ENCODE measurements at places on chromosomes 6 and 20.

GRCh38 chr6:154227862-154228520, 128.6 kb downstream of the IPCEF1 start:
- DNase-seq, result no peak

DNA sequence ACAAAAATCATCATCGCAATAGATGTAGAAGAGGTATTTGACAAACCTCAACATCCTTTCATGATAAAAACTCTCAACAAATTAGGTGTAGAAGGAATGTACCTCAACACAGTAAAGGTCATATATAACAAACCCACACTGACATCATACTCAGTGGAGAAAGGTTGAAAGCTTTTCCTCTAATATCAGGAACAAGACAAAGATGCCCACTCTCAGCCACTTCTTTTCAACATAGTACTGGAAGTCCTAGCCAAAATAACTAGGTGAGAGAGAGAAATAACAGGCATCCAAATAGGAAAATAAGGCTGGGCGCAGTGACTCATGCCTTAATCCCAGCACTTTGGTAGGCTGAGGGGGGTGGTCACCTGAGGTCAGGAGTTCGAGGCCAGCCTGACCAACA, 95.8 kb downstream of the ZDHHC14 start:
- no peak for DNase-seq

DNA sequence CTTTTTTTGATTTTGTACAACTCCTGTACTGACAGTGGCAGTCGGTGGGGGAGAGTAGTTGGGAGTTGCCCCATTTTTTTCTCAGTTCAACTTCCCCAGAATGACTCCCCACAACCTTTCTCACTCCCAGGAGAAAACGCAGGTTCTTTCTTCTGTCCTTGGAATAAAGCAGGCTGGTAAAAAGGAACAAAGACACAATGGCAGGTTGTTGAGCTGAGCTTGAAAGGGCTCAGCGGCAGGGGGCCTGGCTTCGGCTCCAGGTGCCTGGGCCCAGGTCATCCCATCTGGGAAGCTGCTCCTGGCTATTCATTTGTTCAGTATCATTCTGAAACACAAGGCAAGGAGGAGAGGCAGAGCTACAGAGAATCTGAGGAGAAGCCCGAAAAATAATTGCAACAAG, 46.2 kb downstream of the PROKR2 start:
- no peak for DNase-seq

- DNase-seq, result no peak
These were observed 802.3 kb downstream of the QKI start for GRCh38 chr6:164216839-164217238.

DNA sequence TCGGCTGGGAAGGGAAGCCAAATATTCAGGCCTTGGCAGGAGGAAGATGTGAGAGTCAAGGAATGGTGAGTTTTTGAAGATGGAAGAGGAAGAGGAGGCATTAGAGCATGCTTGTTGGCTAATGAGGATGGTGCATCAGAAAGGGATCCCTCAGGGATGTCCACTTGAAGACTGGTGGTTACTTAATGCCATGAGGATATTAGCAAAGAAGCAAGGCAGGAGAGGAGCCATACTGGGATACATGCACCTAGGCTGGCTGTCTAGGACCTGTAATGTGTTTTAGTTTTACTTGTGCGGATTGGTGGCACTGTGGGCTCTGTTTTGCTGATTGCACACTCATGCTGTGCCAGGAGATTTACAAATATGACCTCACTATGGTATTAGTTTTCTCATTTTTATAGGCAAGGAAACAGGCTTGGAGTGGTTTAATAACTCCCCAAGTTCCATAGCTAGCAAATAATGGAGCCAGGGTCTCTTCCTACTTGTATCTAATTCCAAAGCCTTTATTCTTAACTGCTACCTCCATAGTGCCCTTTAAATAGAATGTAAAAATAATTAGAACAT, 37.8 kb downstream of the NCOA7 start:
- DNase-seq, result no peak

GRCh38 chr20:46934746-46935287, 40.2 kb downstream of the EYA2 start:
- DNase-seq, result no peak

- no peak for DNase-seq
These were observed 55.6 kb downstream of the ZNF292 start for GRCh38 chr6:87210979-87211378.

DNA sequence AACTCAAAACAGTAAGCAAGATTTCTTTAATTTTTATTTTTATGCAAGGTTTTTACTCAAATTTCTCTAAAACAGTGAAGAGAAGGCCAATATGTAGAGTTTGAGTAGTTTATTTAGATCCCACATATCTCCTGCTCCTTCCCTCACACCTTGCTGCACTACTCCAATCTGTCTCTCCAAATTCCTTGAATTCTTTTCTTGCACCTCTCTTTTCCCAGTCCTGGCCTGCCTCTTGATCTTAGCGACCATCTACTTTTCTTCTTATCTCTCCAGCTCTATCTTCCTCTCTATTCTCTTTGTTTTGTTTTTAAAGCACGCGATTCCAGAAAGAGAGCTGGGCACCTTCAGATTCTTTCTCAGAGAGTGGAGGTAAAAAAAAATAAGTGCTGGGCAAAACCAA, 86.7 kb upstream of the KCNQ5 start:
- DNase-seq, result no peak

- DNase-seq, result no peak
These were observed 29.7 kb upstream of the GNRH2 start for GRCh38 chr20:3013771-3014170.

DNA sequence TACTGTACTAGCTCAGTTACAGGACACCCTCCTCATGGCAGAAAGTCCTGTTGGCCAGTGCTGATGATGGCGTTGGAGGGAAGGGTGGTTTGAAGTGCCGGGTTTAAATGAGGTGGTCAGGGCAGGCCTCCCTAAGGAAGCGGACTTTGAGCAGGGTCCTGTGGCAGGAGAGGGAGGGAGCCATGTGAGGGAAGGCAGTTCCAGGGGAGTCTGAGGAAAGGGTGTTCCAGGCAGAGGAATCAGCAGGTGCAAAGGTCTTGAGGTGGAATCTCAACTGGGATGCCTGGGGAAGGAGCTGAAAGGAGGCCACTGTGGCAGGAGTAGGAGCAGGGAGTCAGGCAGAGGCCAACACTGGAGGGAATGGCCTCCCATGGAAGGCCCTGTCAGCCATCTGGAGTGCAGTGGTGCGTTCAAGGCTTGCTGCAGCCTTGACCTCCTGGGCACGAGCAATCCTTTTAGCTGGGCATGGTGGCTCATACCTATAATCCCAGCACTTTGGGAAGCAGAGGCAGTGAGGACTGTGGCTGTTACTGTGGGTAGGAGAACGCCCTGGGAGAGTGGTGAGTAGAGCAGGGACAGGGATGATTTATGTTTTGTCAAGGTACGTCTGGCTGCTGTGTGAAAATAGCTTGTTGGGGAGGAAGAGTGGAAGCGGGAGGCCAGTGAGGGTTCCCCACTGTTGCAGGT, 26.2 kb downstream of the VSTM2L start:
- no peak for DNase-seq

GRCh38 chr6:83808926-83809325, 44.2 kb upstream of the RIPPLY2 start:
- DNase-seq, result no peak

- DNase-seq, result no peak
These were observed 226.2 kb downstream of the ERMARD start for GRCh38 chr6:169977434-169978265.

DNA sequence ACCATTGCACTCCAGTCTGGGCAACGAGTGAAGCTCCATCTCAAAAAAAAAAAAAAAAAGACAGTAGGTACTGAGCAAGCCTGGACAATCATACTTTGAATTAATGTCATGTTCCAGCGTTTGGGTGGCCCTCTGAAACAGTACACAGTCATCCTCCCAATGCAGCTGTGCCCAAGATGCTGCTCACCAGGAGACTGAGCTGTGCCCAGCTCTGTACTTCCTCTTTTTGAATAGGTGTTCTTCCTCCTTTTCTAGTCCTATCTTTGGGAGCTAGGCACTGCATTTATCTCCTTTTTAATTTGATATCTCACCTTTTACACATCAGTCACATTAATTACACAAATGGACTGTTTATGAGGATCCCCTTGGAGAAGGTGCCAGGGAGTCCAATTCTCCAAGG, 101.5 kb downstream of the RPP40 start:
- DNase-seq, result no peak

DNA sequence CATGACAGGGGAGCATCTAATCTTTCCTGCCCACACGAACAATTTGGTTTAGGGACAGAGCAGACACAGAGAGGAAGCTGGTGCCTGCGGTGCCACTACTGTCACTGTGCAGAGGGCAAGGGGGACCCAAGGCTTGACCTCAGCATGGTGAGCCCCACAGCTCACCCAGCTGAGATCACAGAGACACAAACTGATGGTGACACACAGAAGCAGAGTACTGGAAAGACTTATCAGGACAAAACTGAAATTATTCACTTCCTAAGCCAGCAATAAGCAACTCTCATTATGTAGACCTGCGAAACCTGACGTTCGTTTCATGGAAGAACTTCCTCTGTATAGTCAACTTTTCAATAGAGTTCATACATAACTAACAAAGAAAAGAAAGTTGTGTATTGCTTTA, 86.1 kb downstream of the HUS1B start:
- no peak for DNase-seq

- DNase-seq, result no peak
These were observed 33.6 kb downstream of the RPRD1B start for GRCh38 chr20:38066969-38067716.

DNA sequence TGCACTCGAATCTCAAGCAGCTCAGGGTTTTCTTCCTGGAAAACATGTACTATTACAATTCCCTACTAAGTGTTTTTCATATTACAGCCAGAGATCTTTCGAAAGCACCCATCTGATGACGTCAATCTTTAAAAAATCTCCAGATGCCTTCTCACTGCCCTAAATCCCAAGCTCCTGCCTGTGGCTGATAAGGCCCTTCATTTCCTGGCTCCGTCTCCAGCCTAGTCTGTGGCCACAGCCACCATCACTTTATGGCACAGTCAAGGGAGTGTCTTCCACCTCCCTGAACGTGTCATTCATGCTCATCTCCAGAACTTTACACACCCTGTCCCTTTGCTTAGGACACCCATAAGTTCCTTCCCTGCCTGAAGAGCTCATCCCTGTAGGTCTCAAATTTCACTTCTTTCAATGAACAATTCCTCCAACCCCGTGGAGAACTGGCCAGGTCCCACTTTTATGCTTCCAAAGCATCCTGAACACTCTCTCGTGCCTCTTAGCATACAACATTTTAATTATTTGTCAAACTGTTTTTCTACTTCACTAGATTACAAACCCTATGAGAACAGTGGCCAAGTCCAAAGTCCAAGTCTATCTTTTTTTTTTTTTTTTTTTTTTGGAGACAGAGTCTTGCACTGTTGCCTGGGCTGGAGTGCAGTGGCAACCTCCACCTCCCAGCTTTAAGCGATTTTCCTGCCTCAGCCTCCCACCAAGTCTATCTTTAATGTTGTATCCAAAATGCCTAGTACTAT, 106.1 kb upstream of the AGPAT4 start:
- DNase-seq, result no peak

DNA sequence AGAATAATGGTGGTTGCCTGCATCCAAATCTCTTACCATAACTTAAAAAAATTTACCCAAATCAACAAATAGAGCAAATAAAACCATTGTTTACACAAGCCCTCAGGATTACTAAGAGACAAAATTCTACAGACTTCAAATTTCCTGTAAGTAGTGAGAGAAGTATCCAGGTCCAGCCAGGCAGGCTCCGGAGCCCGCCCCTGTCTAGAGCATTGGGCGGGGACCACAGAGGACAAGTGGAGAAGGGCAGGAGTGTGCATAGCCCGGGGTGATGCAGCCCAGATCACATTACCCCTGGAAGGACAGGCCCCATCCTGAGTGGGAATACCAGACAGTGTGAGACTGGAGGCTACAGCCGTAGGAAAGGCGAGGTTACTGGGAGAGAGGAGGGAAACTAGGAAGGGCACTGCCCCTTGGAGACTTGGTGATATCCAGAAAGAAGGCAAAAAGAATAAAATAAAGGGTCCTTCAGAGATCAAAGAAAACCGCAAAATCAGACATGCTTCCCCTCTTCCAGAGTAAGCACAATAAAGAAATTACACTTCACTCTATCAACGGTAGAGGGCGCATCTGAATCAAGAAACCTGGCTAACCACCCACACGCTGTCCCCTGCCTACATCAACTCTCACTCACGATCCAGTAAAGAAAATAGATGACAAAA, 26.6 kb downstream of the RIN2 start:
- no peak for DNase-seq

- no peak for DNase-seq
These were observed 1.3 kb downstream of the KIF13A start for GRCh38 chr6:17985934-17986655.

DNA sequence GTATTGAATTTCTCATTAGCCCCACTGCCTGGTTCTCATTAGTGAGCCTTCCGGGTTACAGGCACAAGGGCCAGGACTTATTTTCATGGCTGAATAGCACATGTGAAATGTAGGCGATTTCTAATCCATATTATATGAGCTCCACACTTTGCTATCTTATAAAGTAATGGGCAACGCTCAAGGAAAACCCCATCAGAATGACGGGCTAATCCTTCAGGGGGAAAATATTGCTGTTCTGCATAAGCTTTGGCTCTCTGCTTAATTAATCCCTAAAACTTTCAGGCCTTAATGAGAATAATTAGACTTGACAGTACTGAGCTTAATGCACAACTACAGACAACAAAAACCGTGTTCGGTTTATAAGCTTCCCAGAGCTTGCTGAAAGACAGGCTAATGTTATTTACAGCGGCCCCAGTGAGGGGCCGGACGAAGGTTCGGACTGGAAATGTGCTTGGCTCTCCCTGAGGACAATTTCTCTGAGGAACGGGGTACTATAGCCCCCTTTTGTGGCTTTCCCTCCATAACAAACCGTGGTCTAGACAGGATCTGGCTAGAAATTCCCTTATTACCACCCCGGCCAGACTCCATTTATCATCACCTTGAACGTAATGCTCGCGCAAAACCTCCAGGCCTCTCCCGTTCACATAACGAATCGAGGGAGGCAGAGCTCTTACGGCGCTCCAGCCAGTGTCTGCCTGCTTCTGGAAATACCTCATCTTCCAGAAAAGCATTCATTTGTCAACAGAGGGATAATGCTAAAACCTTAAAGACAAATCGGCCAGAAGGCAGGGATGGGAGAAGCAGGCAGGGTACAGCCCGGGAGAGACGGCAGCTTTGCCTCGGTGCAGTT, 164.5 kb downstream of the CD83 start:
- DNase-seq, result no peak

DNA sequence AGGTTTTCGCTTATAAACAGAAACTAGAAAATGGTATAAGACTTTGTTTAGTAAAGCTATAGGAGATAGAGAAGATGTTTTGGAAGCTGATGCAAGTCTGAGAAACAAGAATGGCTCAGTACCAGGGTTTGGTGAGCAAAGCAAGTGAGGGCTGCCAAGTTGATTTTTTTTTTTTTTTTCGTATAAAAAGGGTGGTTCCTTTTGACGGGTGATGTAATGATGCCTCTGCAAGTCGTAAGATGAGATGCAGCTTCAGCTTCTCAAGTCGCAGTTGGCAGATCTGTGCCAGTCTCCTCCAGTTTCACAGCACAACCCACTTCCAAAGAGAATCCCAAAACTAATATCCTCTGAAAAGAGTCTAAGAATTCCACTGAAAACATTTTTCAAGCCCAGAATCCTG, 252.8 kb upstream of the CDH4 start:
- no peak for DNase-seq

GRCh38 chr20:31759836-31760518, 20.9 kb downstream of the TPX2 start:
- DNase-seq, result no peak

GRCh38 chr20:46192376-46192944, 74.3 kb downstream of the CD40 start:
- no peak for DNase-seq

GRCh38 chr6:13063300-13063918, 264.9 kb downstream of the TBC1D7 start:
- DNase-seq, result no peak

Measured in stimulated activated CD4-positive, alpha-beta T cell treated with anti-CD3 and anti-CD28 coated beads, Interleukin-15, amount 100 ng/mL, for 1 hour (primary cell).